Liver (tissue), 10 donors: ENCODE measurements at places on chromosomes 16 and 17. TPM values are rescaled to one million over a fixed set of nuclear protein-coding genes. Genes with fewer than 3 reads are reported as not detected.
A peak's percentile ranks its signal among the peaks of the same experiment; 100 is the strongest.

The GDPD1 gene
- total RNA-seq: 0.92 TPM

The CDH5 gene
- 21.9 TPM for total RNA-seq

DNA sequence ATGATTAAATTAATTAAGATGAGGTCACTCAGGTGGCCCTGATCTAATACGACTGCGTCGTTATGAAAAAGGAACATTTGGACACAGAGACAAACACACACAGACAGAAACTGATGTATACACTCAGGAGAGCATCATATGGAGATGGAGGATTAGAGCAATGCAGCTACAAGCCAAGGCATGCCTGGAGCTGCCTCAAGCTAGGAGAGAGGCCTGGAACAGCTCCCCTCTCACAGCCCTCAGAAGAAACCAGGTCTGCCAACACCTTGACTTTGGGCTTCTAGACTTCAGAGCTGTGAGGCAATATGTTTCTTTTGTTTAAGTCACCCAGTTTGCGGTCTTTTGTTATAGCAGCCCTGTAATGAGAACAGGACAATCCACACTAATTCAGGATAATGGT lies 318.9 kb downstream of the HS3ST3B1 start:
- no peaks in the 10 kb centered on the region for H3K4me1 ChIP-seq
- H3K27ac ChIP-seq: no peak overlapping the region
- no peaks in the 10 kb centered on the region for H3K36me3 ChIP-seq
- H3K4me3 ChIP-seq: no peak overlapping the region

DNA sequence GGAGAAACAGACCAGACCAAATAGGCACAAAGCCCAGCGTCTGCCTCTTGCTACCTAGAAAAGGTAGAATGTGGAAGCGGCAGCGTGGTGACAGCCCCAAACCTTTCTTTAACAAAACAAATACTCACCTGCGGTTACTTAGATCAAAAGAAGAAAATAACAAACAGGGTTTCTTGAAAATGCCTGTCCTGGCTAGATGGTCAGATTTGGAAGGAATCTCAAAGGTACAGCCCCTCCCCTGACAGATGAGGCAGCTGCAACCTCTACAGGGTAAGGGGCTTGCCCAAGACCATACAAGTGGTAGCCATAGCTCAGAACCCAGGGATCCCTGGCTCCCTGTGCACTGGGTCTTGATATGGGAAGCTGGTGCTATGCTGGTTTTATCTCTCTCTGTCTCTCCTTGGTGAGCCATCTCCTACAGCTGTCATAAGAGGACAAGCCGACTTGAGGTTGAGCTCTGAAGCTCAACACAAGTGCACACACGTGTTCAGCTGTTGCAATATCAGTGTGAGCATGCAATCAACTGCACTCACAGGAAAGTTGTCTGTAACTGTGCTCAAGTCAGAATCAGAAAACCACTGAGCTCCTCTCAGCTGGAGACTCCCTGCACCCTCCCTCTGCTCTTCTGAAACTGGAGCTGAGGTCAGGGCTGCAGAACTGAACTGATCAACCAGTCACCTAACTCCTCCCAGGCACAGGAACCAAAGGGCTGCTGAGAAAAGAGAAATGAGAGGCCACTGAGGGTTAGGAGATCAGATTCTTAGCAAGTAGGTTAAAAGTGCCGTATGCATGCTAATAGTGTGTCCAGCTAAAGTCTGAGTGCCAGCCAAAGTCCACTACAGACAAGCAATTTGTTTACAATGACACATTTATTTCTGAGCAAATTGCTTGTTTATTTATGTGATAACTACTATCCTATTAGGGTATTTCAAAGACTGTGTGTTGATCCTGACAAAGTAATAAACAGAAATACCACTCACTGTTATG lies 6.1 kb upstream of the RNF157 start:
- H3K4me3 ChIP-seq: no peak overlapping the region
- no peaks in the 10 kb centered on the region for H3K27me3 ChIP-seq
- no peak for DNase-seq
- H3K27ac ChIP-seq: no peak overlapping the region

GRCh38 chr17:55421179-55421934 lies at the start of gene MMD:
Gene MMD, minus strand, starts transcription at chr17:55421835. Its CDS starts 140 bp downstream, at chr17:55421695.
- H3K27me3 ChIP-seq: no peaks in the 10 kb centered on the region
- H3K36me3 ChIP-seq: no peaks in the 10 kb centered on the region
- H3K4me1 ChIP-seq: peaks cover 19% of the 10 kb centered on the region
- H3K4me3 ChIP-seq: peak within 1 kb of the TSS; percentile 78
- DNase-seq: no peak

- peak overlapping the region; percentile 92 for H3K4me3 ChIP-seq
- no peaks in the 10 kb centered on the region for H3K27me3 ChIP-seq
- no peak for DNase-seq
- H3K27ac ChIP-seq: peak overlapping the region; percentile 78
- H3K4me1 ChIP-seq: peaks cover 35% of the 10 kb centered on the region
Measured at GRCh38 chr17:78359321-78359996, 418 bp downstream of the SOCS3 start.

DNA sequence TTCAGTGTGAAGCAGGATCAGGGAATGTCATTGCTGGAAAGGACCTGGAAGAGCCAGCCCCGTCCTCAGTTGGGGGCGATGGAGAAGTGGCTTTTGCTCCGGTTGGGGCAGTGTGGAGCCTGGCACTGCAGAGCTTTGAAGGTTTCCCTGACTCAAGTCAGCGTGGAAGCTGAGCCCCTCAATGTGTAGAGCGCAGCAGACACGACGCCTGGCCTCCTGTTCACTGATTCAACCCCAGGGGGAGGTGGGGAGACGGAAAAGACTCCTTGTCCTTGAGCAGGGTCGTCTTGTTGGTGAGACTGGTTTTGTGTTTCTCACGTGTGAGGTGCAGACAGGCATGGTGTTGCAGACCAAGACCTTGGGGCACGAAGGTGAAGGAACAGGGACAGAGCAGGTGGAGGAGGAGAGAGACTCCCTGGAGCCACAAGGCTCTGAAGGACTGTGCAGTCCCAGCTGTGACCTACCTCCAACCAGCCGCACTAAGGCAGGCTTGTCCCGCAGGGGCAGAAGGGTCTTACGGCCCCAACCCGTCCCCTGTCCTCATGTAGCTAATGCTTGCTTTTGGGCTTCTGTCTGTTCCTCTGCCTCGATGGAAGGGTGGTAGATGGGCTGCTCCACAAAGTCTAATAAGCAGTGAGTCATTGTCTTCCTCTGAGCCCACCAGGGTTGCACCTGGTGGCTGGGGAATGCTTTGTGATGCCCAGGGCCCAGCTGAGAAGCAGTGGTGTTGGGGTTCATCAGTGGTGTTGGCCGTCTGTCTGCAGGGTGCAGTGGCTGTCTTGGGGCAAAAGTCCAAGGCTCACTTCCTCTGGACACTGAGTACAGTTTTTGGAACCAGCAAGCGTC lies 47.8 kb downstream of the MPRIP start:
- peaks cover 35% of the 10 kb centered on the region for H3K4me1 ChIP-seq
- H3K36me3 ChIP-seq: no peaks in the 10 kb centered on the region
- DNase-seq: no peak
